ENCODE measurements at places on chromosomes 1 and 21.

DNA sequence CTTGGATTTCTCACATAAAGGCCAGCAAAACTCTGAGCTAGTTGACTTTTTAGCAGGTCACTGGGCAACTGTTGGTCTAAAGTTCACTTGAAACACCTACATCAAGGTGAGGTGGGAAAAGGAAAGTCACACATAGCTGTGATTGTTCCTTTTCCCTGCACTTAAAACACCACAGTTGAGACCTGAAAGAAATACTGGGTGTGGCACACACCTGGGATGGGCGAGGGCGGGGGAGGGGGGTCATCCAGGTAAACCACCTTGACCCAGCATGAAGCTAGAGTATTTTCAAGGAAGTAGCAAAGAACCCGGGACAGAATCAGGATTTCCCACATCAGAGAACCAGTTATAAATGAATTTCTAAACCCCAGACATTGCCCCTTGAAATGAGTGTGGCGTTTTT is 26.4 kb downstream of the ZNF697 start:
- DNase-seq = peak; percentile 47

DNA sequence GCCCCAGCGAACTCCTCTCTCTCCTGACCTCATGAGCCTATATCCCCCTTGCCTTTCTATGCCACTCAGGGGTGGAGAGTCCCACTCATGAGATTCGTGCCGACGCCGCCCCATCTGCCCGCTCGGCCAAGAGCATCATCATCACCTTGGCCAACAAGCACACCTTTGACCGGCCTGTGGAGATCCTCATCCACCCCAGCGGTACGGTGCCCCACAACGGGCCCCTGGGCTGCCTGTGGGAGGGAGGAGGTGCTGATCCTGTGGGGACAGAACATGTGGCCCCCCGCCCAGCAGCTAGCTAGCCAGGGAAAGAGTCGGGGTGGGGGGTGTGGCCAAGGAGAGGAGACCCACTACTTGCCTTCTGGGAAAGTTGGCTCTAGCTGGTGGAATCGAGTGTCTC is 27.8 kb downstream of the VWA5B1 start:
- DNase-seq = no peak

GRCh38 chr1:245645406-245645805 is 490.6 kb downstream of the KIF26B start:
- no peak for DNase-seq

DNA sequence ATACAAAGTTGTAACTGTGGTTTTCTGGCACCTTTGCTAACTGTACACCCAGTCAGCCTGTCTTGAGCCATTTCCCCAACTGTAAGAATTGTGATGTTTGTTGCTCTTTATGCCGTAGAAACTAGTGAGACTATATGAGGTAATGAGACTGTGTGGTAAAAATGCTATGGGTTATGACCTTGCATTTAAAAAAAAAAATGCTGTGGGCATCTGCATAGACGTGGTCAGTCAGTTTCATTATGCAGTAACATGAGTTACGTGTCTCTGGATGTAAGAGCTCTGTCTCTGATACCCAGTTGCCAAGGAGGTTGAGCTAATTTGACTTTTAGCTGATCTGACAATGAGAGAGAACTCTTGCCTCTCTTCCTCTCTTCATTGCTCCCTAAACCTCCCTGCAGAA is 80.6 kb upstream of the LAMC2 start:
- DNase-seq = no peak

DNA sequence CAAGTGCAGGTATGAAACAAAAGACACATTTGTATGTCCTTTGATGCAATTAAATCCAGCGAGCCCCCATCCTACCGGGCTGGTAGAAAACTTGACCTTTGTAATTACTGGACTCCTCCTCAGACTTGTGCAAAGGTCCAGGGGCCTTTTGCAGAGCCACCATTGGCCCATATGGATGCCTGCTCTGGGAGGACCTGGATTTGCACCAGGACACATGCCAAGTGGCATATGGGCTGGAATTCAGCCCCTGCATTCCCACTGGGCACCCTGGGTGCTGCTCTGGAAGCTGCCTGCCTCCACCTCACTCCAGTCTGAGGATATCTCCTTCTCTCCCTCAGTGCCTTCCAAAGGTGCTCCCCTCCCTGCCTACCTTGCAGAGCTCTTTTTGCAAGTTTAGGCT is 36.0 kb downstream of the LACTBL1 start:
- no peak for DNase-seq

DNA sequence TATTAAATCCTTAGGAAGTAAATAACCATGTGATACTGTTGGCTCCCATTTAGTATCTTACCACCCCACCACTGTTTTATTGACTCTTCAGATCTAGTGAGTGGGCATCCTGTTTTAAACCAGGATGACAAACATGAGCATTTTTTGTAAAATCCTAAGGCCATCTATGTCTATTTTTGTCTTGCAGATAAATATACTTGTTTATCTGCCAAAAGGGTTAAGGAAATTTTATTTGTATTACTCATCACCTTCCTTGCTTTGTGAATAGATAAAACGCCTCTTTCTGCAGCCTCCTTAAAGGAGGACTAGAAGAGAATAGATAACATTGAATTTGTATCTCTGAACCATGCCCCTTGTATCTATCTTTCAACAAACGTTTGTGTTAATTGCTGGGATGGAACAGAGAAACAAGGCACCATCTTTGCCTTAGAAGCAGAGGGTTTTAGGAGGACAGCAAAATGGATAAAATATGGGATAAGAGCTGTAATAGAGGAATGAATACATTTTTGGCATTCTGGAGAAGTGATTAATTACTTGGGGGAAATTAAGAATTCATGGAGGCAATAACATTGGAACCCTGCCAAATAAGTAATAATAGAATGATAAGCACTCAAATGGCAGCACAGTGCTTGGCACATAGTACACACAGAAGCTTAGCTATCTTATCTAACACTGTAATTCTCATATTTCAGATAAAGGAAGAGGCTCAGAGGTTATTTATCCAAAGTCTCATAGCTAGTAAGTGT is 14.7 kb downstream of the YTHDF2 start:
- peak; percentile 20 for DNase-seq

- DNase-seq = peak; percentile 53
Observed at GRCh38 chr1:168498159-168498631, 45.6 kb downstream of the XCL2 start.

DNA sequence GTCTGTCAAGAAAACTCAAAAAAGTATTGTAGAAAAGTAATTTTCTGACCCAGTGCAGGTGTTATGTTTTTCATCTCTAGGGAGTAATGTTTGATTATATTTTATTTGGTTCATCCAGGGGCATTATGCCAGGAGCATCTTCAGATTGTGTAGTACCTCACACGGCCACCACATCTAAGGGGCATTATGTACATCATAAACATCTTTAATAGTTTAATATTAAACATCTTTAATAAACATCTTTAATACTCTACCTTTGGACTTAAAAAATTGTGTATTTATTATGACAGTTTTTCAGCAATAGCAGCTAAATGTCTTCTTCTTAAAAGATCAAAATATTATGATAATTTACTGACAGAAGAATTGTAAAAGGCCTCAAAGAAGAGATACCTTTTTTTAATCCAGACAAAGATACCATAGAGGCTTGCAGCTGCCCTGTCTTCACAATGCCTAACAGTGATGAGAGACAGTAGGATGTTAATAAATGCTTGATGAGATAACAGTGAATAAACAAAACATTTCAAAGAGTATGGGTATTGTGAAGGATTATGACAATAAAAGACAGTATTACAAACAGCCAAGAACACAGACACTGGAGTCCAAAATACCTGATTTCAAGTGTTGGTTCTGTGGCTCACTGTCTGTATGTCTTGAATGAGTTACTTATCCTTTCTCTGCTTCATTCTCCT is 240.9 kb upstream of the ADGRL2 start:
- DNase-seq = no peak

GRCh38 chr1:74246315-74246714 is 11.1 kb downstream of the TNNI3K start:
- DNase-seq = no peak

GRCh38 chr1:39960431-39960958 is 5.5 kb downstream of the MFSD2A start:
- no peak for DNase-seq

GRCh38 chr1:48543854-48544253 is 71.8 kb upstream of the SPATA6 start:
- DNase-seq = no peak

- no peak for DNase-seq
Observed at GRCh38 chr1:15347182-15347581, 62.5 kb upstream of the EFHD2 start.

- no peak for DNase-seq
Observed at GRCh38 chr1:63103682-63104081, 218.7 kb upstream of the FOXD3 start.

DNA sequence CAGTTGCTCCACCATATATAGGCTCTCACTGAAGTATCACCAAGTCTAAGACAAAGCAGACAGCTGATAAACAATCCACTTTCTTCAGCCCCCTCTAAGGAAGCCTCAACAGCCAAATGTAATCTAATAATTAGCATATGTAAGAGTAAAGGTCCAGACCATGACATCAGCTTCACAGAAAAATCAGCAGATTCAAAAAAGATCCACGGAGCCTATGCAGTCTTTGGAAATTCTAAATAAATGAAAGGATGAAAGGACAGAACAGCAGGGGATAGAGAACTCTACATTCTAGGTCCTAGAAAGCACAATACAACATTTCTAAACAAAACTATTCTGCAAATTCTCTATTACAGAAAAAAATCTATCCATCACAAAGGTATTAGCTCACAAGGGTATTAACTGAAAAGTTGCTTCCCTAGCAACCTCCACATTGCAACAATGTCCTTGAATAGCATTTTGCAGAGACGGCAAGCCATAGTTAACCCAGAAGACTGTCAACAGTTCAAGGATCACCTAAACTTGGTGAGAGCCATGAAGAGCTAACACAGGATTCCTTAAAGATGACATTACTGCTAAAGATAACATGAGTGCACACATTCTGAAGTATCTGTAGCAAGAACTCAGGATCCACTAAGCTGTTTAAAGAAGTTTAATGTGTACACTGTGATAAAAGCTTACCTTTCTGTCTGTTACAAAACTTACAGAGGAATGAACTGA is 74.3 kb downstream of the SIPA1L2 start:
- peak; percentile 33 for DNase-seq

DNA sequence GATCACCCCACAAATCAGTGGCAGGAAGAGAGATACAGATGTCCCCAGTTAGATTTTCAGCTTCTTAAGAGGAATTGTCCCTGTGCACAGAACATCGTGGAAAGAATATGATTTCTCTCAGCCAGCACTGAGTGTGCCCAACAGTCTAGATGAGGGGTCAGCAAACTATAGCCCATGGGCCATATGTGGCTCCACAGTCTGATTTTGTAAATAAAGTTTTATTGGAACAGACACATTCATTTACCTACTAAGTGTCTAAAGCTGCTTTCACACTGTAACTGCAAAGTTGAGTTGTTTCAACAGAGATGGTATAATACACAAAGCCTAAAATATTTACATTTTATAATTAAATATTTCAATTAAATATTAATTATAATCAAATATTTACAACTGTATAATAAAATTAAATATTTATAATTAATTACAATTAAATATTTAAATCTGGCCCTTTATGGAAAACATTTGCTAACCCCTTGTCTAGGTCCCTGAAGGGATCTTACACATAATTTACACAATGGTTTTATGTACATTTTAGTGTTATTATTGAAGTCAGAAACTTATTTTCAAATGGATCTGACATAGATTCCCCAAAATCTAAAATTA is 407.6 kb downstream of the PTPRU start:
- DNase-seq = no peak

DNA sequence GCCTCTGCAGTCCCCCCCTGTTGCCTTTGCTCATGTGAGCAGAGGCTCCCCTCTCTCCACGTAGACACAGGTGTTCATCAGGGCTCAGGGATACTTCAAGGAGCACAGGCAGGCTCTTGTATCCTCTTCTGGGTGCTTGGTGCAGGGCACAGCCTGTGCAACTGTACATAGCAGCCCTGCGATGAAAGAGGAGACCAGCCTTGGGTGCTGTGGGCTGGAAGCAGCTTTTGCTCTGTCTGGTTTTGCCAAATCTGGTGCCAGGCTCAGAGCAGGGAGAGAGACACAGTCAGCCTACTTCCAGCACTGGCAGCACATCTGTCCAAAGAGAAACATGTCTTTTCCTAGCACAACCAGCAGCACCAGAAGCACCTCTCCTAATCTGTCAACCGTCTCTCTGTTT is 132.1 kb downstream of the ETS2 start:
- no peak for DNase-seq

- no peak for DNase-seq
Observed at GRCh38 chr1:194055536-194055935, 869.1 kb upstream of the B3GALT2 start.

DNA sequence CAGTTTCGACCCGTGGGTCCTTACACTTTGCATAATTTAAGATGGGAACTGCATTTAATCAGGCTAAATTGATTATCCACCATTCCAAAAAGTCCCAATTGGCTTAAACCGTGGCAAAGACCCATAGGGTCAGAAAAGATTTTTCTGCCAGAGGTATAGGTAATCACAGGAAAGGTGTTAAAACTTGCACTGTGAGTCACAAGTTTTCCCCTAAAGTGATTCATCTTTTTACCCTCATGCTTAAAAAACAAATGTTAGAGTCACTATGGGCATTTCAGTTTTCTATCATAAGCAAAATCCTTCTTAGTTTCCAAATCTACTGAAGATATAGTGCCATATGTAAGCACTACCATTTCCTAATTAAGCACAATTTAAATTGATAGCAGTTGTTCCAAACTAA is 1079.8 kb downstream of the ADGRL2 start:
- no peak for DNase-seq

DNA sequence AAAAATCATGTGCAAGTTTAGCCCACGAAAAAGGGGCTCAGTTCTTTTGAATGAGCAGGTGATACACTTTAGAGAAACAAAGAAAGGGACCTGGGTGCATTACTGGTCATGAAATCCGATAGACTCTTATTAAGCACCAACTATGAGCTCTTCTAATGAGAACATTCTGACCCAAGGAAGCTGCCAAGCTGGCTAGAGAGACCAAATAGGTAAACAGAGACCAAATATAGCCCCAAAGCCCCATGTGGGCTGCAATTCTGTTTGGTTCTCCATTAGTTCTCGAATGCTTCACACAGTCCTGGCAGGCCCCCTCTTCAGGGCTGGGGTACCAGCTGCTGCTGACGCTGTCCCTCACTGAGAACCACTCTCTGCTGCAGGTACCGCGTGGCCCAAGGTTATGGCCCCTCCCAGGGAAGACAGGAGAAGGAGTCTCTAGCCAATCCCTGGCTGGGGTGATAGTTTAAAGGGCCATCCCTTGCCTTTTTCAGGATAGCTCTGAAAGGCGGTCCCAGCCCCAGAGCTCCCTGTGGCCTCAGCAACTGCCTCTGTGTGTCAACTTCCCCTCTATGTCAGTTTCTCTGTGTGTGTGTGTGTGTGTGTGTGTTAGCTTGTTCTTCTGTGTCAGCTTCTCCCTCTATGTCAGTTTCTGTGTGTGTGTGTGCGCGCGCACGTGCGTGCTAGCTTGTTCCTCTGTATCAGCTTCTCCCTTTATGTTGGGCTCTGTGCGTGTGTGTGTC is 7.1 kb upstream of the UBXN10 start:
- DNase-seq = no peak

- no peak for DNase-seq
Observed at GRCh38 chr1:174786760-174787159, 213.0 kb upstream of the CACYBP start.
